ENCODE measurements at places on chromosomes 2 and 18.

DNA sequence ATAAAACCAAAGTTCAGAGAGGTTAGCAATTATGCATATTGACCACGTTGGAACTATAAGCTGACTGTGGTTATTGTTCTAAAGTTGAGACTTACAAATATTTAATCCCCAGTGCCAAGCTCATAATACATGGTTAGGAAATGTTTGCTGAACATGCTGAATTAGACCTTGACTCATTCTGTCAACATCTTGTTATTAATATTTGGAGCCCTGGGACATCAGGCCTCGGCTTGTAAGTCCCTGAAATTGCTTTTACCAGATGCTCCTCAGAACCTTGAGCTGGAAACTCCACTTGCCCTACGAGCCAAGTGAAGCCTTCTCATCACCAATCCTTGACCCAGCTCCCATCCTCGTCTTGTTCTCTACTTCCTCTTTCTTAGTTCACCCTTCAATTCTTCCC is 21.2 kb downstream of the DYNAP start:
- ATAC-seq = no peak

DNA sequence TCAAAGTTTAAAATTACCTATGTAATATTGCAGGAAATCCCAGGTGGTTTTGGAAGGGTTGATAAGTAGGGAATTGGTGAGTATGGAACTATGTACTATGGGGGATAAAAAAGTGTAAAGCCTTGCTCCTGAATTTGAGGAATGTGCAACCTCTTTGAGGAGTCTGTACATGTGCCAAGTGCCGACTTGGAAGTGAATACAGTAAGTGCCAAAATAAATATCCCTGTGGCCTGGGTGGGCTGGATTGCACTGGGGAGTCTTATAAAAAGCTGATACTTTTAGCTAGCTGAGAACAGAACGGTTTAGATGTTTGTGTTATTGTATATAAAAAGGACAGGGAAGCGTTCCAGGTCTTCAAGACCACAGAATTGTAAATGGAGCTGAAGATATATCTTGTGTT is 317.1 kb upstream of the LRRTM1 start:
- no peak for ATAC-seq

DNA sequence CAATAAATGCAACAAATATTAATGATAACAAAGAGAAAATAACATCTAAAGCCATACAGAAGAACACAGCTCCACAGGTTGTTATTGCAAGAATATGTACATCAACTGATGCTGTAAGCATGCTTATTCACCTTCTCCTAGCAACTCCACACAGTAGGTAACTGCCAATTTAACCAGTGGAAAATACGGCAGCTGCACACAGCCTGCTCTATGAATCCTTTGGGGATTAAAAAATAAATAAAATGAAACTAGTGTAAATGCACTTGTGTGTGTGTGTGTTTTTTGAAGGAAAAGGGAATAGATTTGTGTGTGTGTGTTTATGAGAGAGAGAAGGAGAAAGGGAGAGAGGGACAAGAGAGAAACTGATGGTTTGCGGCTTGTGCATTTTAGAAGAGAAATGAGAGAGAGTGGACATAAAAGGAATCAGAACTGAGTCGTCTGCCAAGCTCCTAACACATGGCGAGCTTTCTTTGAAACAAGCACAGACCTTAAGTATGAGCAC is 96.2 kb upstream of the PDE1A start:
- ATAC-seq = no peak

- ATAC-seq = no peak
Measured at GRCh38 chr2:109386004-109386695, 227.6 kb downstream of the SEPTIN10 start.

DNA sequence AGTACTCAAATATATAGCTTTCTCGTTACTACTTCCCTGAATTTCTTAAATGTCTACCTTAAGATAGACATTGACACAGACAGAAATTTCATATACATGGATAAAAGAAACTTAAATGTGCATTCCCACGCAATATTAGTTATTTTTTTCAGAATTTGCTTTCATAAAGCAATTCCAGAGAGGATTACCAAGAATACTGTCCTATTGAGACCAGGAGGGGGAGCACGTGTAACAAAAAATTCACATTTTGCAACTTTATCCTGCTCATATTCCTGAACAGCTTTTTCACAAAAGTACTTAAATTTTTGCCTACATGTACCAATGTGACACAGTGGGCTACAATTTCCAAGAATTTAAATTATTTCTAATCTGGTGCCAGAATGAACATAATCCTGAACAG is 30.7 kb upstream of the ERCC3 start:
- ATAC-seq = no peak

DNA sequence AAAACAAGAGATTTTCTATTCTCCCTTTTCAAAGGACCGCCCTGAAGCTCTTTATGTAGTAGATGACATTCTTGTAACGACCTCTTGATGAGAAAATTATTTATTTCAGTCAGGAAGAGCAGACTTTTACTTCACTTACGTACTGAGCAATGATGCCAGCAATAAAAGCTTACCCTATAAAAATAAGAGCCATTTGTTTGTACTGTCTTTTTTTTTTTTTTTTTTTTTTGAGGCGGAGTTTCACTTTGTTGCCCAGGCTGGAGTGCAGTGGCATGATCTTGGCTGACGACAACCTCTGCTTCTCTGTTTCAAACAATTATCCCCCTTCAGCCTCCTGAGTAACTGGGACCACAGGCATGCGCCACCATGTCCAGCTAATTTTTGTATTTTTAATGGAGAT is 39.2 kb downstream of the CRIM1 start:
- ATAC-seq = no peak

DNA sequence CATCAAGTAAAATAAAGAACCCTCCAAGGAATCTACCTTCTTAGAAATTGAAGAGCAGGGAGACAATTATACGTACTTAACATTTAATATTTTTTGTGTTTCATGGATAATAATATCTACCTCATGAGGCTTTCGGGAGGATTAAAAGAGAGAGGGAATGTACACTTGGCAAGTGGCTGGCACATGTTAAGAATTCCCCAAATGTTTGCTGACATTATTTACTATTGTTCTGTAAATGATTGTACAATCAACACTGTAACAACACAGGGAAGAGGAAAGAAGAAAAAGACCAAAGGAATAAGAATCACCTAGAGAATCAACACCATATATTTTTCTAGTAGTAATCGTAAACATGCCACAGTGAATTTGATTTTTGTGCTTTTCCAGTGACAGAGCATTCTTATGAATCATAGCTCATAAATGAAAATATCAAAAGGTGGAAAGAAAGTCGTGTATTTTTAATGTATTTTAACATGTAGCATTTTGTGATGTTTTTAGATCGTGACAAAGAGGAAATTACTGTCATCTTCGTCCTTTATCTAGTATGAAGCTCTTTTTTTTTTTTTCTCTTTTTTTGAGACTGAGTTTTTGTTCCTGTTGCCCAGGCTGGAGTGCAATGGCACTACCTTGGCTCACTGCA is 67.3 kb downstream of the B3GNT2 start:
- ATAC-seq = no peak

GRCh38 chr2:17299891-17300540 is 218.2 kb downstream of the RAD51AP2 start:
- ATAC-seq = no peak

GRCh38 chr2:101717071-101717845 is 19.8 kb downstream of the MAP4K4 start:
- no peak for ATAC-seq
